Nephron progenitor cell (in vitro differentiated cells): ENCODE measurements at places on chromosomes 16 and 17.
A peak's percentile ranks its signal among the peaks of the same experiment; 100 is the strongest.

DNA sequence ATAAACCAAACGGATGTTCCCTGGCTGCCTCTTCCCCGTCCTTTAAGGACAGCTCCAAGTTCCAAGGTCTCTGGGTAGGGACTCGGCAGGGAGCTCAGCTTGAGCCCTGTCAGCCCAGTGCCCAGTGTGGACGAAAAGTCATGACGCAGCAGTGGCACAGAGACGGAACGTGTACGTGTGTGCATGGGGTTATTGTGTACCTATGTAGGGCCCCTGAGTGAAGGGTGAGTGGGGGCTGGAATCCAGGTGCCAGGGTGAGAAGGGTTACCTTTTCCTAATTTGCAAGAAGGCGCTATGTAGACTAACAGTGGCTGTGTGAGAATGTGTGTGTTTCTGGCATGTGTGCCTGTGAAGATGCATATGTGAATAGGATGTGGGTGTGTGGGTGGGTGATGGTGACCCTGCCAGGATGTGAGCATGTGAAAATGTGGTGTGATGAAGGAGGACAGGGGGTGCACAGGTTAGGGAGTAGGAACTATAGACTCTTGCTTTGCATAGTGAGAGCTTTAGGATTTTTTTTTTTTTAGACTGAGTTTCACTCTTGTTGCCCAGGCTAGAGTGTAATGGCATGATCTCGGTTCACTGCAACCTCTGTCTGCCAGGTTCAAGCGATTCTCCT lies 6.0 kb downstream of the SCN4A start:
- no peak for DNase-seq

GRCh38 chr17:12492450-12492849 lies 173.2 kb upstream of the MYOCD start:
- no peak for DNase-seq

DNA sequence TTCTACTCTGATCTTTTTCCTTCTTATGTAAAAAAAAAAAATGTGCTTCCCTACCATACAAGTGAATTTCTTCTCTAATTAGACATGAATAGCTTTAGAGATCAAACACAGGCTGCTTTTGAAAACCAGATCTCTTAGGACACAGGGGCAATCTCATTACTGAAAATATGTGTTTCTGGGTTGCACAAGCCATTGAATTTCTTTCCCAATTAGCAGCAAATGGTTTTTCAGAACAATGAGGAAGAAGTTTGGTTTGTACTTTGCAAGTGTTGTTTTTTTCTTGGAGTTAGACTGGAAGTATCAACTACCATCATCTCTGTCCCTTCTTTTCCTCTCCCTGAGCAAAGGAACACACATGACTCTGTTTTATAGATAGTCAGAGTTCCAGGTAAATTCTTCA lies 5.6 kb upstream of the ANKS4B start:
- DNase-seq = no peak

DNA sequence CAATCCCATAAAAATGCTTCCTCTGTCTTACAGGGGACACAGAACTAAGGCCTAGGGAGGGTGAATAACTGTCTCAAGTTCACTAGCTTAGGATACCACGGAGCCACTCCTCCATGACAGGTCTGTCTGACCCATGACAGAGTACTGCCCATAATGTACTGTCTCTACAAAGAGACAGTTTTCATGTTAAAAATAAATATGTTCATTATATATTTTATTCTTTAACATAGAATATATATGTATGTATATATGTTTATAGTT lies 28.3 kb upstream of the DYNLRB2 start:
- no peak for DNase-seq

GRCh38 chr16:57194512-57194911 lies 8.4 kb downstream of the RSPRY1 start:
- DNase-seq = no peak

DNA sequence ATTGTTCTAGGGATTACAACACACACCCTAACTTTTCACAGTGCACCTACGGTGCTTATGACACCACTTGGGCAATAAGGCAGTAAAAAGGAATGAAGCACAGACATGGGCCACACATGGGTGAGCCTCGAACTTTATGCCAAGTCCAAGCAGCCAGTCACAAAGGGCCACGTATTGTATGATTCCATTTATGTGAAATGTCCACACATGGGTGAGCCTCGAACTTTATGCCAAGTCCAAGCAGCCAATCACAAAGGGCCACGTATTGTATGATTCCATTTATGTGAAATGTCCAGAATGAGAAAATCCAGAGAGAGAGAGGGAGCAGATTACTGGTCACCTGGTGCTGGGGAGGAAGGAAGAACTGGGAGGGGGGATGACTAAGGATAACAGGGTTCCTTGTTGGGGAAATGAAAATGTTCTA lies 22.2 kb downstream of the RMI2 start:
- DNase-seq = no peak

DNA sequence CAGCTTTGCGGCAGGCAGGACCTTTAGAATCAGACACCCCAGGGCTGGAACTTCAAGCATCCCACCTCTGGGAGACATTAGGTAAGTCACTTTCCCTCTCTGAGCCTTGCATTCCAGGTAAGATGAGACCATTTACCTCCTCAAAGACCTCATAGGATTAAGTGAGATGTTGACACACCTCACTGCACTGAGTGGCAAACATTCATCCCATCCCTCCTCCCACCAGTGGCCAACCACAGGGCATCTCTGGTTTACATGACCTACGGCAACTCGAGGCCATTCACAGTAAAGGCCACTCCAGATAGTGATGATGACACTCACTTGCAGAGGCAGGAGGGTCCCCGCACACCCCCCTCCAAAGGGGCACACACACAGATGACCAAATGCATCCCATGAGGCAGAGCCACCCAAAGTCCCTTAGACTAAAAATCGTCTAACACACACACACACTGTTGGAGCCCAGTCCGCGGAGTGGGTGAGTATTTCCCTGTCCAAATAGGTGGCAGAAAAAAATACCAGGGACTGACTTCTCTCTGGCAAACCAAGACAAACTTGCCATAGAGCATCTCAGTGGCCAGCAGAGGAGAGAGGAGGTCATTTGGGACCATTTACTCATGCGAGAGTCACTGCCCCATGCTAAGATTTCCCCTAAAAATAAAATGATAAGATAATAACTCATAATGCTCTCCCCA lies 454.9 kb downstream of the SOX9 start:
- DNase-seq = no peak

GRCh38 chr17:6352016-6352415 lies 82.9 kb downstream of the AIPL1 start:
- no peak for DNase-seq

DNA sequence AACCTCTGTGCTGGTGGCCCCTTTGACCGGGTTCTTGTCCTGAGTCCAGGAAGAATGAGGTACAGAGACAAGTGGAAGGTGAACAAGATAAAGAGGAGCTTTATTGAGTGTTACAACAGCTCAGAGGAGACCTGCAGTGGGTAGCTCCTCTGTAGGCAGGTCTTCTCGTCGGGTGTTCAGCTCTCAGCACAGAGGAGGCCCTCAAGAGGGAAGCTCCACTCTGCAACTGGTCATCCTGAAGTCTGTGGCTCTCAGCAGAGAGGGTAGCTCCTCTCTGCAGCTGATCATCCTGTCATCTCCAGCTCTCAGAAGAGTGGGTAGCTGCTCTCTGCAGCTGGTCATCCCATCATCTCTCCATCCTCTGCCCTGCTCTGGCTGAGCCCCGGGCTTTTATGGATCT lies 39.7 kb downstream of the SCPEP1 start:
- DNase-seq = no peak

DNA sequence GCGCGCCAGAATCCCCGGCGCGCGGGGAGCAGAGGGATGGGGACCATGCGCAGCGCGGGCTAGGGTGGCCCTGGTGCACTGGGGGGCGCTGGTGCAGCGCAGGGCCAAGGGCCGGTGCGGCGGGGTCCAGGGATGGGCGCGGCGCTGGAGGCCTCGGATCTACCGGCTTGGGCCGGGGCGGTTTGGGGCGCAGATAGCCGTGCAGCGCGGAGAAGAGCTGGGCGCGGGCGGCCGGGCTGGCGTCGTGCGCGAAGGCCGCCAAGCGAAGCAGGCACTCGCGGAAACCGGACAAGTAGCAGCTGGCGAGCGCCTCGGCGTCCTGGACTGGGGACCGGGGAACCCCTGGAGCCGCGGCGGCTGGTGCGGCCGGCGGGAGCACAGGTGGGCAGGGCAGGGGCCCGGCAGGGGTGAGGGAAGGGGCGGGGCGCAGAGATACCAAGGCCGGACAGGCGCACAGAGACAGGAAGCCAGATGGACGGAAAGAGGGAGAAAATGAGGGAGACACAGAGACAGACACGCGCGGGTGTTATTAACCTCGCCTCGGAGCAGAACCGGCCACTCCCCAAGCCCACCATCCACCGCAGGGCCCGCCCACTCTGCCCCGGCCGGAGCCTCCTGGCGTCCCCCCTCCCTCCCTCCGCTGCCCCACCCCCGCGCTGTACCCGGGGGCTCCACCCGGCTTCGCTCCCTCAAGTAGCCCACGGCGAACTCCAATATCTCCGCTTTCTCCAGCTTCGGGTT lies 2.1 kb downstream of the HES7 start:
- peak; percentile 84 for DNase-seq

- DNase-seq = no peak
These were observed 16.6 kb downstream of the LDHD start for GRCh38 chr16:75099738-75100602.

GRCh38 chr16:4016005-4016352 lies 100.3 kb downstream of the ADCY9 start:
- no peak for DNase-seq

DNA sequence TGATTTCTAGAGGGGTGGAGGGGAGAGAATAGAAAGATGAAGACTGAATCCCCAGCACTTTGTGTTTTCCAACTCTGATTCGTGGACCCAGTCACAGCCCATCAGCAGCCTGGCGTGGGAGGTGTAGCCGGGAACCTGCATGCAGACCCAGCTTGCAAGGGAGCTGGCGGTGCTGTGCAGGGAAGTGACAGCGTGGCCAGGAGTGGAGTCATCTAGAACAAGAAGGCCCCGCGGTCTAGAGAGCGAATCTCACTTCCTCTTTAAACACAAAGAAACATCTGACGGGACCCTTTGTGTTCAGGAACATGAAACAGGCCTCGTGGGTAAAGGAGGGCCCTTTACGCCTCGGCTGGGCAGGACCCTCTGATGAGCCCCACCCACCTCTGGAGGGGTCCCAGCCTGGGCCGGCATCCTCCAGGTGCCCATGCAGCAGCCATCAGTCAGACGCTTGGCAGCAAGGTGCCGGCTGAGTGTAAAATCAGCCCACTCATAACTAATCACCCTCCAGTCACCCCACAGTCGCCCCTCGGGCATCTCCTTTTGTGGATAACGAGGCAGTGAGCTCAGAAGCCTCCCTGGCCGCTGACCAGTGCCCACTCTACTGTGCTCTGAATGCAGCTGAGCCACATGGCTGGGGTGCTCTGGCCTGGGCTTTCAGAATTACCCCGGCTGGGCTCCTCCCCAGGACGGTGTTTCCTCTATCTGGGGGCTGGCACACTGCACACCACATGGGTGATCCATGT lies 4.4 kb downstream of the SNAI3 start:
- no peak for DNase-seq

DNA sequence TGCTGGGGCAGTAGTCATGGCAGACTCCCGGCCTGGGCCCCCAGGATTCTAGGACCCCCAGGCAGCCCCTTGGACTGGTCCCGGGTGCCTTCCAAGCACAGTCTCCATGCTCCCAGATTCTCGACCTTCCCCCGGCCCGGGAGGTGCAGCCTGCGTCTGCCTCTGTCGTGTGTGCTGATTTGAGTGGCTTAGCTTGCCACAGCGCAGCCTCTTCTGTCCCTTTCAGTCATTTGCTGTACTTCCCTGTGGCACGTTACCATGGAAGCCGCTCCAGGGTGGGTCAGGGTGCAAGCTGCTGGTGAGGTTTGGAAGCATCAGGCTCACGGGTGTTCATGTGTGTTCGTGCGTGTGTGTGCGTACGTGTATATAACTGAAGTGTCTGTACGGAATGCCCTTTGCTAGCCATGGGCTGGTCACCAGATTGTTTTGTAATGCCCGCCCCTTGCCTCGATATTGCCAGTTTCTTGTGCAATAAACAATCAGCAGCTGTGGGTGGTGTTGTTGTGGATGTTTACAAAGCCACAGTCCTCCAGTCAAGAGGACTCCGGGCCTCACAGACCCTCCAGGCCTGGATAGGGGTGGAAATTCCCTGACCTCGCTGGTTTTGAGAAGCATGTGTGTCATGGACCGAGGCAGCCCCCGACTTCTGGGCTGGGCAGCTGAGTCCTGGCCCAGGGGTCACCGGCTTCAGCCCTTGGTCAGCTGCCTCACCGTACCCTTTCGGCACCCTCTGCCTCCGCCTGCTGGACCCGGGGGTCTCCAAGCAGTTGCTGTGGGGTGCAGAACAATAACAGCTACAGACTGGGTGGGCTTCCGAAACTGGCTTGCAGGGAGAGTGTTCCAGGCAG lies 9.7 kb upstream of the CLEC18A start:
- DNase-seq = peak; percentile 26

GRCh38 chr17:80766290-80766855 lies 221.7 kb downstream of the RPTOR start:
- no peak for DNase-seq

GRCh38 chr17:6061290-6061689 lies 8.9 kb upstream of the WSCD1 start:
- no peak for DNase-seq

- DNase-seq = no peak
These were observed 3.9 kb upstream of the CCDC57 start for GRCh38 chr17:82216301-82217119.

GRCh38 chr16:67558859-67559258 lies 3.5 kb upstream of the CTCF start:
- no peak for DNase-seq

DNA sequence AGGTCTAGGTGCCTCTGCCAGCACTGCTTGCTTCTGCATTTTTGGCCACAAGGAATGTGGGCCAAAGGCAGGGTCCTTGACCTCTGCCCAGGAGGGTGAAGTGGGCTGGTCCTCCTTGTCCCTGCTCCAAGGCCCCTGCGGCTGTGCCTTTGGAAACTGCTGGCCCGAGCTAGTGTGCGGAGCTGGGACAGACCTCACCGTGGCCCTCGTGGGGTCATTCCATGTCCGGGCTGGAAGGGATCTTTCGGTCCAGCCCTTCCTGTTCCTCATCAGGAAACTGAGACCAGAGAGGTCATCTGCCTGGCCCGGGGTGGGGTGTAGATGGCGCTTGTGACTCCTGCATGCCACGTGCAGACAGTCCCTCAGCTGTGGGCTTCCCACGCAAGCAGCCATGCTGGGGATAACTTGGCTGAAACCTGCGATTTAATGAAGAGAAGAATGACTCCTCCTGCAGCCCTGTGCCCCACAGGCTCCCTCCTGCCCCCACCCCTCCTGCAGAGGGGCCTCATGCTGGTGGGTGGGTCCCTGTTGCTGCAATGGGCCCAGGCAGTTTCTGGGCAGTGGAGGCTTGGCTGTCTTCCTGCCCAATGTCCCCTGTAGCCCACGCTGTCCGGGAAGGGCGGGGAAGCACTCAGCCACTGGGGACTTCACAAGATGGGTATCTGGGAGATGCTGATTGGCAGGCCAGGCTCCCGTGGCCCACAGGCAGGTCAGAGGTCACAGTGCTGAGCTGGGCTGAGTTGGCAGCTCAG lies 245.2 kb downstream of the SEC14L1 start:
- no peak for DNase-seq
